NCI-H1694 treated with DMSO at 0.1 percent for 48 hours (cell line): ENCODE measurements at places on chromosomes 3 and 15.

- no peak for DNase-seq
Observed at GRCh38 chr3:133987136-133987535, 42.6 kb downstream of the SLCO2A1 start.

DNA sequence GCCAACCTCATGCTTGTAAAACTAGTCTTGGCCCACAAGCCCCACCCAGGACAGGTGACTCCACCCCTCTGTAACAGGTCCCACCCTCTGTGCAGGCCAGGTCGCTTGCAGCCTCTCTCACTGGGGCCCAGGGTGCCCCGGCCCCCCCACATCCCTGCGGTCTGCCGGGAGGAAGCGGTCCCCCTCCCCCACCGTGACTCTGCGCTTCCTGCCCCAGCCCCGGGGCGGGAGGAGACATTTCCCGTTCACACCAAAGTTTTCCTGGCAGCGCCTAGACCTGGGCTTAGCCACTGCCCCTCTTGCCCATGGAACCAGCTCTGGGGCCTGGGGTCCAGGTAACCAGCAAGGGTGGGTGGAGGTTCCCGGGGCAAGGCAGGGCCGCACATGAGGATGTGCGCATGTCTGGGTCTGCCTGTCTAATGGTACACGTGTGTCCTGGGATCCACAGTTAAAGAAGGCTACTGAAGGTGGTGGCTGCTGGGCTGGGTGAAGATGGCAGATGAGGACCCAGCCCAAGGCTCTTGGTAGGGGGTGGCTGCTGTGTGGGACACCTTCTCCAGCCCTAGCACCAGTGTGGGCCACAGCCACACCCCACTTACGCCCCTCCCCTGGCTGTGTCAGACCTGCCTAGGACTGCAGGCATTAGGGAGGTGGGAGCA lies 8.4 kb downstream of the NBEAL2 start:
- no peak for DNase-seq

- no peak for DNase-seq
Observed at GRCh38 chr15:70827721-70828120, 26.2 kb downstream of the LARP6 start.

- DNase-seq = no peak
Observed at GRCh38 chr3:61632568-61633175, 71.3 kb downstream of the PTPRG start.

GRCh38 chr3:193499136-193499770 lies 55.4 kb downstream of the ATP13A4 start:
- DNase-seq = no peak

- no peak for DNase-seq
Observed at GRCh38 chr3:188533612-188534357, 379.8 kb downstream of the LPP start.

GRCh38 chr15:66115568-66116206 lies 137.9 kb downstream of the MEGF11 start:
- no peak for DNase-seq

DNA sequence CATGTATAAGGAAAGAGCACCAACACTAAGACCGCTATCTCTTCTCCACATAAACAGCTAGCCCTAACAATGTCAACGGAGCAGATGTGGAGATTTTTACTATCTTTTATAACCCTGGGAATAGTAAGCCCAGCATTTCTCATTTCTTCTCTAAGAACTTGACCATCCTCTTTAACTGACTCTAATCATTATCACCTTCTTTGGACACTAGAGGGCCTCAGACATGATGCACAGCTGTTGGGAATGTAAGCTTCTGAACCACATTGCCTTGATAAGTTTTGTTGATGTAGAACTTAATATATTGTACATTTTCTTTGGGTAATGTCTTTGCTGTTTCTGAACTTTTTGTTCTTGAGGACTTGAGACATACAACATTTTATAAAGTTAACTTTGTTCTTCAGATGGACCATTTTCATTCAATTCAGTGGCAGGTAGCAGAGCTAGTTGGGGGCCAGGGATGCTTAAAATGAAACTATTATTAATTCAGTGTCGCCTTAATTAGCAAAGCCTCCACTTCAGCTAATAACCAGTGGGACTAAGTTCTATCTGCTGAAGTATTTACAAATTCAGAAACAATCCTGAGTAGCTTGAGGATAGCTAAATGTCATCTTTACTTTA lies 9.6 kb upstream of the TAGLN3 start:
- DNase-seq = peak; percentile 63
